ENCODE measurements at places on chromosomes 6 and 20. TPM values are rescaled to one million over a fixed set of nuclear protein-coding genes. Genes with fewer than 3 reads are reported as not detected.

DNA sequence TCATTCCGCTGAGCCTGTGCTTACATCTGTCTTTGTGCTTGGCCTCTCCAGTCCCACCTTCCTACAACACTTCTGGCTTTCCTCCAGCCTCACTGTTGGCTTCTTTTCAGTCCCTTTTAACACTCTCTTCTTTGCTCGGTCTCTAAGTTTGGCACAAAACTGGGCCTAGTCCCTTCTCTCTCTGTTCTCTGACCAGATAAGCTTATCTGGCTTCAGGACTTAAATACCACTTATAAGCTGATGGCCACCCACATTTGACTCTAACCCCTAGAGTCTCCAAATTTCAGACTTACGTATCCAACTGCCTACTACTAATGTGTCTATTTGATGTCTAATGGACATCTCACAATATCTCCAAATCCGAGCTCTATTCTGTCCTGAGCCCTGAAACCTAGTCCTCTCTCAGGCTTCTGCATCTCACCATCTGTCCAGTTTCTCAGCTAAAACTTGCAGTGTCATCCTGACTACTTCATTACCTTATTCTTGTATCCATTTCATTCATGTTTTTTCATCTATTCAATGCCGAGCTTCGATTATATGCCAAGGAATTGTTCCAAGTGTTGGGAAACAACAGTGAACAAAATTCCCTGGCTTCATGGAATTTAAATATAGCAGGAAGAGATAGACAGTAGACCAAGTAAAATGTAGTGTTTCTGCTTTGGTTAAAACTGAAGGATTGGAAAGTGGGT is 40.1 kb downstream of the TBPL1 start:
- peaks cover 16% of the 10 kb centered on the region for H3K36me3 ChIP-seq
- no peaks in the 10 kb centered on the region for H3K4me1 ChIP-seq
- no peak overlapping the region for H3K4me3 ChIP-seq
- DNase-seq: no peak
- no peak overlapping the region for H3K27ac ChIP-seq
- no peaks in the 10 kb centered on the region for H3K27me3 ChIP-seq

GRCh38 chr6:5818959-5819358 is 187.8 kb downstream of the NRN1 start:
- no peaks in the 10 kb centered on the region for H3K36me3 ChIP-seq
- no peak overlapping the region for H3K4me3 ChIP-seq
- DNase-seq: no peak
- no peaks in the 10 kb centered on the region for H3K4me1 ChIP-seq

DNA sequence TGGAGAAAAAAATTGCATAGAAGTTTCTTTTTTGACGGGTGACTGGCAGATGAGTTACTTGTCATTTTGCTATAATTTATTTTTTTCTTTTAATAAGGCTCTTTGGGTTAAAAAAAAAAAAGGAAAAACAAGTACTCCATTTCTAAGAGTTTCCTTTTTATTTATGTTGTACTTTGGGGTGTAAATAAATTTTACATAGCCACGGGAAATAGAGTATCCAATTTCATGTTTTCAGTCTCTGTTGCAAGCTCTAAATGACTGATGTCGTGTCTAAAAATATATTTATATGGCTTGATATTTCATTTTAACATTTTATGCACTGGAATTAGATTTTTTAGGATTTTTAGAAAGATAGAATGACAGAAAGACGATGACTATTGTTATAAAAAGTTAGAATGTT is 3.4 kb downstream of the EYA4 start:
- H3K4me1 ChIP-seq: no peaks in the 10 kb centered on the region
- H3K4me3 ChIP-seq: no peak overlapping the region
- no peak overlapping the region for H3K27ac ChIP-seq
- H3K27me3 ChIP-seq: no peaks in the 10 kb centered on the region
- no peaks in the 10 kb centered on the region for H3K36me3 ChIP-seq

- no peak overlapping the region for H3K27ac ChIP-seq
- H3K4me1 ChIP-seq: no peaks in the 10 kb centered on the region
- no peak overlapping the region for H3K4me3 ChIP-seq
- H3K27me3 ChIP-seq: no peaks in the 10 kb centered on the region
- DNase-seq: no peak
These were observed 25.5 kb upstream of the ADTRP start for GRCh38 chr6:11804135-11804534.

- H3K27me3 ChIP-seq: no peaks in the 10 kb centered on the region
- no peaks in the 10 kb centered on the region for H3K36me3 ChIP-seq
- H3K4me3 ChIP-seq: no peak overlapping the region
- no peak overlapping the region for H3K27ac ChIP-seq
- no peaks in the 10 kb centered on the region for H3K4me1 ChIP-seq
These were observed 57.6 kb upstream of the JAG1 start for GRCh38 chr20:10731190-10731965.

DNA sequence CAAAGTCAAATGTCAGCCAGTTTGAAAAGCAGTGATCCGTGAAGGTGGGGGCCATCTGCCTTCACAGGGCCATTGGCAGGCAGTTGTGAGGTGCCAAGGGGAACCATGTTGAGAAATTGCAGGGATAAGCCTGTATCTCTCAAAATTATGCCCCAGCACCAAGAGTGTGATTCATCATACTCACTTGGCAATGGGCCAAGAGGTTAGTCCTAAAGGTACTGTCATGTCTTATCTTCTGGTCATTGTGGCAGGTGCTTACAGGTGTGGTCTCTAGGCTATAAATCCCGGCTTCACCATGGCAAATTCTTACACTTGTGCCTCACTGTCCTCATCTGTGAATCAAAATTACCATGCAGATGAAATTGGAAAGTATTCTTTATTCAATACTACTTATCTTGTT is 150.7 kb upstream of the LAMP5 start:
- no peaks in the 10 kb centered on the region for H3K27me3 ChIP-seq
- H3K4me1 ChIP-seq: no peaks in the 10 kb centered on the region
- no peak overlapping the region for H3K27ac ChIP-seq
- no peak overlapping the region for H3K4me3 ChIP-seq
- H3K36me3 ChIP-seq: peaks cover 13% of the 10 kb centered on the region
- no peak for DNase-seq

- no peak overlapping the region for H3K4me3 ChIP-seq
- no peak for DNase-seq
- peaks cover 22% of the 10 kb centered on the region for H3K4me1 ChIP-seq
- no peaks in the 10 kb centered on the region for H3K27me3 ChIP-seq
- H3K36me3 ChIP-seq: no peaks in the 10 kb centered on the region
- H3K27ac ChIP-seq: no peak overlapping the region
These were observed 86.3 kb downstream of the ARID1B start for GRCh38 chr6:156863504-156863903.

PKHD1 gene
- not detected for total RNA-seq

- DNase-seq: no peak
- no peaks in the 10 kb centered on the region for H3K27me3 ChIP-seq
- H3K36me3 ChIP-seq: no peaks in the 10 kb centered on the region
- no peak overlapping the region for H3K4me3 ChIP-seq
- no peak overlapping the region for H3K27ac ChIP-seq
These were observed 12.9 kb upstream of the MYBL2 start for GRCh38 chr20:43653966-43654365.

All from right atrium auricular region (tissue), 2 donors.